ENCODE measurements at places on chromosomes 12 and 14.

DNA sequence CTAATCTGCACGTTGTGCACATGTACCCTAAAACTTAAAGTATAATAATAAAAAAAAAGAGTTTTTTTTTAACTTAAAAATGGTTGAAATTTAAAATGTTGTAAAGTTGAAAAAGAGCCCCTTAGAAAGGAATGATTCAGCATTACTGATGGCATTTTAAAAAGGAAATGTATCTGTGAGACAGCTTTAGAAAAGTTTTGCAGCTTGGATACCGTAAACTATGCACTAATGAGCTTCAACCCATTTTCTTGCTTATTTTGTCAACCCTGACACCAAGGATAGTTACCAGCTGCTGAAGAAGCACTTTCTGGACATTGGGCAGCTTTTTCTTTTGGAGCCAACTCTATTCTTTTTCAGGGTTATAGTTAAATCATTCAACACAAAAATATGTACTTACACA, 4.3 kb downstream of the BICD1 start:
- no peak for DNase-seq

DNA sequence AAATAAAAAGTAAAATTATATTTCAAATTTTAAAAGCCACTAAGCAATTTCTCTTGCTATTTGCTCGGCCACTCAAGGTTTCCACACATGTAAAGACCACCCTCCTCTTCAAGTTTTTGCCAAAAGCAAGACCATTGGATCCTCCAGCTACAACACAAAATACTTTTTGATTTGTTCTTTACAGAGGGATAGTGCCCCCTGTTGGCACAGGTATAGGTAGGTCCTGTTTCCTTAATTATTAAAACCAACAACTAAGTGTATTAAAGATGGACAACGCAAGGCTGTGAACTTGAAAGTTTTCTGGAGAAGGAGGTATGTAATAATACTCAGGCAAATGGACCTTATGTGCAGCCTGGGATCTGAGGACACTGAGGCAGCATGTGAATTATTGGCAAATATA, 23.8 kb downstream of the ATP6V1D start:
- DNase-seq = no peak

DNA sequence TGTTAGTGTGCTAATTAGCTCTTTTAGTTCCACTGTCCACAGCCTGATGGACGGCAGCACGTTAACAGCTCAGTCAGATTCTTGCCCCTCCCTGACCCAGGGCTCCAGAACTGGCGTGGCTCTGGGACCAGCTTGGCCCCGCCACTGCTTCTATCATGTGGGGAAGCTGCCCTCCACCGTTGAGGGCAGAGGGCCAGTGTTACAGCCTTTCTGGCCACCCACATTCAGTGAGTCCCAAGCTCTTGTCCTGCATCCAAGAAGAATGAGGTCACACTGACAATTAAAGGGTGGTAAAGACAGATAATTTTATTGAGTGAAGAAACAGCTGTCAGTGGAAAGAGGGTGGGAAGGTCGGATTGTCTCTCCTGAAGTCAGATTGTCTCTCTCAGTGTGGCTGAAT, 36.9 kb downstream of the BCL2L14 start:
- DNase-seq = no peak

DNA sequence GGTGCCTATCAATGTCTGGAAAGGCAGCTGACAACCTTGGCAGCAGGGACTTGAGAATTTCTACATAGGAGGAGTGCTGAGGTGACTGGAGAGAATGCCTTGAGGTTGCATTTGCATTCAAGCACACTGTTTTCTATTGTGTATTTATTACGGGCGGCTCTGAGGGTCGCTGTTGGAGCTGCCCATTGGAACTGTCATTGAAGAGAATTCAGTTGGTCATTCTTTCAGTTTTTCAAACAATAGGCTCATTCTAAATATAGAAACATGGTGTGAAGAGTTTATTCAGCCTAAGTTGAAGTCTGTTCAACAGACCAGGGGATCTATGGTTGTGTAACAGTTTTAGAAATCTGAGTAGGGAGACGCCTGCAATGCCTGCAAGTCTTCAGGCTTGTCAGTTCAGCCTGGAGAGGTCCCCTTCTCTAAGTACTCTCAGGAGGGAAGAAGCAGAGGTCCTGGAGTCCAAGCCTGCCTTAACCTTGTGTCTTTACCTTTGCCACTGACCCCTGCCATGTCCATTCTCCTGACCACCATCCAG, 9.8 kb upstream of the ABHD12B start:
- DNase-seq = no peak

- DNase-seq = no peak
Measured at GRCh38 chr12:94187361-94187760, 39.0 kb downstream of the PLXNC1 start.

DNA sequence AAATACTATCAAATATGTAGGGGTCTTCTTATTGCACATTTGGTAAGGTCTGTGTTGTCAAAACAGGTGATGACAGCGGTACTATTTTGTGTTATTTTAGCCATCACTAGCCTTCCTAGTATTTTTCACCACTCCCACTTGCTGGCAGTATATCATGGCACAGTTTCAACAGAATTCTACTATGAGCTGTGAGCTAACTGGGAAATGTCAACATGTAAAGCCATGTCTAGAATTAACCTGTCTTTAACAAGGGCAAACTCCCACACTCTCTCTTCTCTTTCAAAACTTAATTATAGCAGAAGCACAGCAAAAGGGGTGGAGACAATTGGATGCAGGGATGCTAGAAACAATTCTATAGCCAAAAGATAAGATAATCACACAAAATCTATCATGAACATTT, 253.4 kb downstream of the PAX9 start:
- no peak for DNase-seq

- DNase-seq = no peak
Measured at GRCh38 chr14:31287294-31287972, 79.8 kb upstream of the HECTD1 start.

GRCh38 chr12:46659824-46660223, 166.0 kb downstream of the SLC38A4 start:
- DNase-seq = no peak

- no peak for DNase-seq
Measured at GRCh38 chr14:104085889-104086201, 345 bp downstream of the ASPG start.

GRCh38 chr12:53795927-53796326, 44.1 kb upstream of the CISTR start:
- no peak for DNase-seq

- DNase-seq = no peak
Measured at GRCh38 chr12:93824514-93825500, 147.6 kb downstream of the CRADD start.

DNA sequence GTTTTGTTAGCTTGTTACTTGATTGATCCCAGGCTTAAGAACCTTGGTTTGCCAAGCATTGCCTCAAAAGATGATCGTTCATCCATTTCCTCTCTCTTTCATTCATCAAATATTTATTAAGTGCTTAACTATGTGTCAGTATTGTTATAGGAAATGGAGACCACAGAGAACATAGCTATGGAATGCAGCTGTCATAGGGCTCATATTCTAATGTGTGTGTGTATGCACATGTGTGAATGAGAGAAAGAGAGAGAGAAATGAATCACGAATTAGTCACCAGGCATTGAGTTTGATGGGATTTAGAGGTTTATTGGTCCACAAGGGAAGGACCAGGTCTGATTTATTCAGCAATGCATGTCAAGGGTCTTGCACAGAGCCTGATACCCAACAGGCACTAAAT, 71.0 kb upstream of the FBXO21 start:
- no peak for DNase-seq

DNA sequence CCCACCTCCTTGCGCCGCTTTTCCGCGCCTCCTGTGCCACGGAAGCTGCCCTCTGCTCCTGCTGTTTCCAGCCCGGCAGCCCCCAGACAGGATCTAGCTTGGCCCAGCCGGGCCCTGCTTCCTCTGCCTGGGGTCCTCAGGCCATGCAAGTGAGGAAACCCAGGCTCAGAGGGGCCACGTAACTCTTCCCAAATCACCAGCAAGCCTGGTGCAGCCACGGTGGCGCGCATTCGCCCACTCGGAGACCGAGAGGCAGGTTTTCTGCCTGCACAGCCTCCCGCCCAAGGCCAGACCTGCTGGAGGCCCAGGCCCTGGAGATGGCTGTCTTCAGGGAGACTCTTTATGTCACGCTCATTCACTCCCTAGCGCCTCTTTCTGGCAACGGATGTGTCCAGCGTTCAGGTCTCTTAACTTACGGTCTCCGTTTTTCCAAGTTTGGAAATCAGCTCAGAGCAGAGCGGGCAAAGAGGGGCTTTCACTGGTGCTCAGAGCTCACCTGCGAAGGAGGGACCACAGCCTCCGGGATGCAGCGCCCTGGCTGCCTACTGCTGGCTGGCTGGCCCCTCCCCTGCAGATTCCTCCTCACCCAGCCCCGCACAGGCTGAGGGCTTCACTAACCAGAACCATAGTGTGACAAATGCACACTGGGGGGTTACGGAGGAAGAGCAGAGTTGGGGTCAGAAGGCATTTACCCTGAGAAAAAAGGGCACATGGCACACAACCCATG, 20.6 kb upstream of the CEP170B start:
- DNase-seq = no peak

DNA sequence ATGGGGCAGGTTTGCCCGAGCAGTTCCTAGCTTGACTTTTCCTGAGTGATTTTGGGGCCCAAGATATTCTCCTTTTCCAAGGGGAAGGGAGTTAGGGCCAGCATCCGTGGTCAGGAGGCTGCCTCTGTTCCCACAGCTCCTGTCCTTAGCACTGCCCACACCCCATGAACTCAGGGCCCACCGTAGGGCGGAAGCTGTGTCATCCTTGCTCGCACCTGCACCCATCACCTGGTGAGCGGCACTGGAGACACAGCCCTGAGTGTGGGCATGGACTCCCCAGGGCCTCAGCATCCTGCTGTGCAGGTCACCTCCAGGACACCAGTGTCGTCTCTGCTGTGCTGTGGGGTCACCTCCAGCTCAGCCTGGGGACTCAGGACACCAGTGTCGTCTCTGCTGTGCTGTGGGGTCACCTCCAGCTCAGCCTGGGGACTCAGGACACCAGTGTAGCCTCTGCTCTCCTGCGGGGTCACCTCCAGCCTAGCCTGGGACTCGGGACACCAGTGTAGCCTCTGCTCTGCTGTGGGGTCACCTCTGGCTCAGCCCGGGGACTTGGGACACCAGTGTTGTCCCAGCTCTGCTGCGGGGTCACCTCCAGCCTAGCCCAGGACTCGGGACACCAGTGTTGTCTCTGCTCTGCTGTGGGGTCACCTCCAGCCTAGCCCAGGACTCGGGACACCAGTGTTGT, 322.9 kb downstream of the ADGRD1 start:
- DNase-seq = no peak

GRCh38 chr14:104331871-104332605, 193.7 kb downstream of the KIF26A start:
- DNase-seq = peak; percentile 64

DNA sequence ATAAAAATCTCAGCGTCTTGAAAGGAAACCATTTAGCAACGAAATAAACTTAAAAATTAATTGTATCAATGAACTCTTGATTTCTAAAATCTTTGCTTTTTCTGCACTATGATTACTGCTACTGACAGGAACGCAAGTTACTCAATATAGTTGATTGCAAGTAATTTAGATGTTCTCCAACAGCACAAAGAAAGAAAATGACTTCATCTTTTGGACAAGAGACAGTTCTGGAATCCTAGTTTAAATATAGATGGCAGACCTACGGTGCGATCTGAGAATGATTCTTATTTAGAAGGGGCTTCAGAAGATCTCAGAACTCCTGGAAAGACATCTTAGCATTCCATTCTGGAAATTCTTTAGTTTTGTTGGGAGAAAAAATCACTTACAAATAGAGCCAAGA, 1.4 kb upstream of the SUDS3 start:
- no peak for DNase-seq
